DMS 273 treated with DMSO at 0.1 percent for 48 hours (cell line): ENCODE measurements at places on chromosomes 12 and 14.

DNA sequence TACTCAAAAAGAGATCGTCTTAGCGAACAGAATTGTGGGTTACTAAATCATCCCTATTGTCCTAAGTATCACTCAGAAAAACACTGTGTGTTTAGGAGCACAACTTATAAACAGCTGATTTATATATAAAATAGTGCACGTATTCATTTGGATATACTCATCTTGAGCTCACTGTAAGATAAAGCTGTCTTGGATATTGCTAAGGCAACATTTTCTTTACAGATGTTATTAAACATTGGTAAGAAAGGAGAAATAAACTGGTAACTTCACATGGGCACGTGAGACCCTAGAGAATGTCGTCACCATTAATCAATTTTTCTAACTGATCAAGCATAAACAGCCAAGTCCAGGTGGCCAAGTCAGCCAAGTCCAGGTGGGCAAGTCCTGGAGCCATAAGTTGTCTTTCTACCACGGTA, 1.7 kb downstream of the PAWR start:
- DNase-seq = no peak

GRCh38 chr12:6378709-6379472, 3.5 kb upstream of the SCNN1A start:
- no peak for DNase-seq

DNA sequence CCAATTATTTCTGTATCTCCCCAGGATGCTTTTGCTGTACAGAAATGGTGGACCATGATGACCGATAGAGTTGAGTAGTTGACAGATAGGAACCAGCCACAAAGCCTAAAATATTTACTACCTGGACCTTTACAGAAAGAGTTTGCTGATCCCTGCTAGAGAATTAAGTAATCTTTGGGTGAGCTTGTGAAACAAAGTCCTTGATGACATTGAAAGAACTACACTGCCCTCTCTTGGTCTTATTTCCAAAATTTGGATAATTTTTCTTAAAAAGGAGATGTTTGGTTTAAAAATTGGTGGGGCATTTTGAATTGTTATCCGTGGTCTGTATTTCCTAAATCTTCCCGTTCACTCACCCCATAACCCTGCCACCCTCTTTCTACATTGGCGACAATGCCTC, 13.7 kb upstream of the TCTN1 start:
- DNase-seq = peak; percentile 5

- no peak for DNase-seq
These were observed 481.7 kb downstream of the BCAT1 start for GRCh38 chr12:24467226-24467625.

- DNase-seq = no peak
These were observed 14.1 kb upstream of the GAPDH start for GRCh38 chr12:6520186-6520585.

DNA sequence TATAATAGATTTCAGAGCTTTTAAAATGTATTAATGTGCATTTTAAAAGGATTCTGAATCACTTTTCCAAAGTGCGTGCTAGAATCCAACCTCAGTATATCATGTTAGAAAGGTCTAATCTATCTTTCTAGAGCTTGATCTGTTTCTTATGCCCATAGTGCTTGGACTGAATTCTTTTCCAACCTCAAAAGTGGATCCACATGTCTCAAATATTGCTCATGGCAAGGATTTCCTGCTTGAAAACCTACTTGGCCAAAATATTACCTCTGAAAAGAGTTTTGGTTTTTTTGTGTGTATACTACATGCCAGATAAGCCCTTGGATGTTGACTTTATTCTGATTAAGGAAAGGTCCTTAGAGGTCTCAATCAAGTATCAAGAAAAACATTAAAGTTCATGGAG, 16.9 kb upstream of the SLC6A15 start:
- no peak for DNase-seq

- no peak for DNase-seq
These were observed 17.3 kb upstream of the KLHL42 start for GRCh38 chr12:27762757-27763156.

DNA sequence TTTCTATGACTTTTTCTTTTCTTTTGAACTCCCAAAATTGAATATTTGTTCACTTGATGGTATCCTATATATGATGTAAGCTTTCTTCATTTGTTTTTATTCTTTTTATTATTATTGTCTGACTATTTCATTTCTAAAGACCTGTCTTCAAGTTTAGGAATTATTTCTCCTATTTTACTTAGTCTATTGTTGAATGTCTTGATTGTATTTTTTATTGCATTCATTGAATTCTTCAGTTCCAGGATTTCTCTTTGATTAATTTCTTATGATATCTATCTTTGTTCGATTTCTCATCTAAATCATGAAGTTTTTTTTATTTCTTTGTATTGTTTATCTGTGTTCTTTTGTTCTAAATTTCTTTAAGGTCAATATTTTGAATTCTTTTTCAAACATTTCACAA, 238.8 kb downstream of the TTC6 start:
- DNase-seq = no peak

DNA sequence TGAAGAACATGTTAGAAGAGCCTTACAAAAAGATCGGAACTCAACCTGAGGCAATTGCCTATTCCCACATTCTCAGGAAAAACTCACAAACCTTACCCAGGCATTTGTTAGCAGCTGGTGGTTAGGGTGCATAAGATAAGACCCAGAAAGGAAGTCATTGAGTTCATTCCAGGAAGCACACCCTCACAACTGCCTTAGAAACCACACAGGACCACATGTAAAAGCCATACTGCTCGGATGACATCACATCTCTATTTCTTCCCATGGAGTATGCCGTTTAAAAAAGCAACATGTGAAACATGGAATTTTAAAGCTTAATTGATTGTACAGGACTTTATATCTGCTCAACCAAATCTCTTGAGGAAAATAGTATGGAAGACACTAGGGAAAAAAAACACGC, 411.2 kb downstream of the DAD1 start:
- no peak for DNase-seq

- DNase-seq = no peak
These were observed 905.0 kb upstream of the ATXN7L3B start for GRCh38 chr12:73632661-73633060.

DNA sequence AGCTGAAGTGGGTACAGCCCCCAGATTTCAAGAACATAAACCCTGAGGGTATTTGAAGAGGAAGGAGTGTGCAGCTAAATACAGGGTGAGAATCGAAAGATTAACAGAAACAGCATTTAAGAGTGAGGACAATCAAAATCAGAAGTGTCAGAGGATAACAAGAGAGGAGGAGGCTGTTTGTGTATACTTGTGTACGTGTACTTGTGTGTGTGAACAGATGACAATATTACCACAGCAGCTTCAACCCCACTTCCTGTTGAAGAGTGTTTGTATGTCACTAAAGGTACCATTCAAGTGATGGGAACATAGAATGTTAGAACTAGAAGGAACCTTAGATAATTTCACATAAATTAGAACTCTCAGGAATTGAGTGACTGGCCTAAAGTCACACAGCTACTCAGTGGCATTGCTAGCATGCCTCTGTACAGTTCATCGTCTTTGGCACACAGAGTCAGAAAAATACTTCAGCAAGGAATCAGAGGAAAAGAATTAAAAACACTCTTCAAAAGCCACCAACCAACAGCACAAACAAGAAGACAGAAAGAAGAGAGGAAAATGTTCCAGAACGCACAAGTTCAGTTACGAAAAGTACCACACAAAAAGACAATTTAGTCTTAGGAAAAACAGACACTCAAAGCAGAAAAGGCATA, 164.3 kb upstream of the BCL2L14 start:
- no peak for DNase-seq

- DNase-seq = no peak
These were observed 12.8 kb upstream of the PALS1 start for GRCh38 chr14:67228325-67228984.

GRCh38 chr14:51596488-51597117, 55.1 kb upstream of the FRMD6 start:
- DNase-seq = no peak

- no peak for DNase-seq
These were observed 630 bp downstream of the FOS start for GRCh38 chr14:75279153-75279762.

DNA sequence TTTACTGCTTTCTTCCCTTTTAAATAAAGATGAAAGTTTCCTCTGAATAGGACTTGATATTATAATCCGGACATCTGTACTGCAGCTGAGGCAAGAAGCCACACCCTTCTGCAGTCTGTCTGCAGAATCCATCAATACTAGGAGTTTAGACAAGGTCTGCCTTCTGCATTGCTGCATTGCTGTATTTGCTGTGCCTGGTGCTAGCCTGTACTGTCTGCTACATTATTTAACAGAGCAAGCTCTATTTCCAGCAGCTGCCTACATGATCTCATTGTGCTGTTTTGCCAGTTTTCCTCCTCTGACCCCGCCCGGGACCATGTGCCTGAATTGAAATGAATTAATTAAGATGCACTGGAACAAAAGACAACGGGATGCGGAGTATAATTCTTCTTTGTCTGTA, 1.7 kb downstream of the TUBA1A start:
- peak; percentile 49 for DNase-seq

DNA sequence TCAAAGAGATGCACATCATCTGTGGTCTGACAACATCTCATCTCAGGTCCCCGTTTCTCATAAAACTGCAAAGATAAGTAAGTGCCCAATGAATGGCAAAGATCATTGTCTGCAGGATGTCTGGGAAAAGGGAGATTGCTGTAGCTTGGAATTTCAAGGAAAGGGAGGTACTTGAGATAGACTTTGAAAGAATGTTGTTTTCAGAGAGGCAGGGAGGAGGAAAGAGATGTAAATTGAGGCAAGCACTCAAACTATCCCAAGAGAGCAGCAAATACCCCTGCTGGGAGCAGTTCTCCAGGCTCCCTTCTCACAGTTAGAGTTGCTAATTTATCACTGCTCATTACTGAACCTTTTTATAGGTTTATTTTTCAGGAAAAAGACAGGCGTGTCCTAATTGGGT, 107.1 kb downstream of the MYRFL start:
- DNase-seq = no peak

GRCh38 chr14:69047255-69047654, 68.2 kb upstream of the ACTN1 start:
- DNase-seq = no peak

GRCh38 chr14:92716131-92716530, 32.3 kb downstream of the LGMN start:
- no peak for DNase-seq

- no peak for DNase-seq
These were observed 19.7 kb upstream of the NGB start for GRCh38 chr14:77290705-77291104.

- no peak for DNase-seq
These were observed 1.1 kb downstream of the BTBD6 start for GRCh38 chr14:105249182-105250007.

DNA sequence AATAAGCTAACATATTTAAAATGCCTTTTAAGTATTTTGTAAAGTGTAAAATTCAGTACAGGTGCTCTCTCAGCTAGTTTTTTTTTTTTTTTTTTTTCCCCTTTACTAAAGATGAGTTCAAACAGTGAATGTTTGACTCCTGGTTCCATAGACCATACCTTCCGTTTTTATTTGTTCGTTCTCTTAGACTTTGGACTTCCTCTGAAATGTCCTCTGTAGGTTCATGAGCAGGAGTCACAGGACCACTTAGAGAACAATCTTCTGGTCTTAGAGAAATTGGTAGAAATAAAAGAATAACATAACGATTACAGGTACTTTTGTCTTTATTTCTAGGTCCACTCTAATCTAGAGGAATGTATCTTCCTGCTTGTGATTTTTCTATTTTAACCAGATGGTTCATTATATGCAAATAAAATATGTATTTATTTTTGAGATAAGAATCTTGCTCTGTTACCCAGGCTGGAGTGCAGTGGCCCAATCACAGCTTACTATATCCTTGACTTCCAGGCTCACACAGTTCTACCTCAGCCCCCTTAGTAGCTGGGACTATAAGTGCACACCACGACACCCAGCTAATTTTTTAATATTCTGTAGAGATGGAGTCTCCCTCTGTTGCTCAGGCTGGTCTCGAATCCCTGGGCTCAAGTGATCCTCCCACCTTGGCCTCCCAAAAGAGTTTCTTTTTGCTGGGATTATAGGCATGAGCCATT, 25.8 kb downstream of the STYX start:
- DNase-seq = no peak

GRCh38 chr12:84315926-84316325, 596.7 kb downstream of the SLC6A15 start:
- DNase-seq = peak; percentile 50

- DNase-seq = no peak
These were observed 344.6 kb downstream of the ETNK1 start for GRCh38 chr12:22969521-22969920.

DNA sequence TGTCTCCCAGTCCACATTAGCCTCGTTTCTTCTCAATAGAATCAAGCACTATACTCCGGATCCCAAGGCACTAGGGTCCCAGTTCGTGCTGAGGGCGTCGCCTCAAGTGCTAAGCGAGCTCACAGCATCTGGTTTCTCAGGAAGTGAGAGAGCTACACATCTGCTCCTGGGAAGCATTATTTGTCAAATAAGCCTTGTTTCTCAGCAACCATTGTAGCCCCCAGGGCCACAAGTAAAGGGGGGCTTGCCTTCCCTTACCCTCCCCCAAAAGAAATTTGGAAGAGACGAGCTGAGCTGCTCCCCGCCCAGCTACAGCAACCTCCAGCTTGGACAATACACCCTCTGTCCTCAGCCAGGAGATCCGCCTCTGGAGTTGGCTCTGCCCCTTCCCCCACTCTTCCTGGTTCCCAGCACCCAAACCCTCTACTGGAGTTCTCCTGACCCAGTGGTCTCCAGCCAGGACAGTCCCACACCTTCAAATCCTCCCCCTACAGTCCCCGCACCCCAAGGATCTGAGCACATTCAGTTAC, 5.7 kb upstream of the TNS2 start:
- DNase-seq = no peak

- no peak for DNase-seq
These were observed 92.4 kb upstream of the TMEM260 start for GRCh38 chr14:56487090-56487667.

GRCh38 chr14:72598306-72598705, 295.6 kb downstream of the DPF3 start:
- no peak for DNase-seq

DNA sequence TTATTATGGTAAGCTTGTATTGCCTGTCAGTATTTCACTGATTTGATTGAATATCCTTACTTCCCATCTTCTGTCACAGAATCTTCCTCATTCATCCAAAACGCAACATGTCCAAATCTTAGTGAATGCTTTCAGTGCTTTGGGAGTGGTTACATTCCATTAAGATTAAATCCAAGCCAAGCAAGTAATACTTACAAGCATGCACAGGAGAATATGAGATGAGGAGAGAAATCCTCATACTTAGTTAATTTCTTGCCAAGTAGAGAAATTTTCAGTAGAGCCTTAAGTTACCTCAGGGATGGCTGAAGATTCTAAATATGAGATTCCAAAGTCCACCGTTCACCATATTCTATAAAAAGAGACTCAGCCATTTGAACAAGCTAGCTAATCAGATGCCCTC, 316.0 kb downstream of the RAD51B start:
- no peak for DNase-seq

- no peak for DNase-seq
These were observed 163.9 kb upstream of the RASSF8 start for GRCh38 chr12:25794571-25794970.

DNA sequence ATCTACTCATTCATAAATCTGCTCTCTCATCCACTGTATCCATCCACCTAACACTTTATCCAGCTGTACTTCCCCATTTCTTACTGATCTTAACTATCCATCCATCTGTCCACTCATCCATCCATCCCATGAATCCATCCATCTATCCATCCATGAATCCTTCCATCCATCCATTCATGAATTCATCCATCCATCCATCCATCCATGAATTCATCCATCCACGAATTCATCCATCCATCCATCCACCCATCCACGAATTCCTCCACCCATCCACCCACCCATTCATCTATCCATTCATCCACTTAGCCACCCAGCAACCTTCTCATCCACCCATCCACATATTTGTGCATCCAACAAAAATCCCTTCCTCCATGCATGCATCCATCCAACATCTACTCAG, 128.6 kb upstream of the MYL2 start:
- DNase-seq = no peak
